ENCODE measurements at places on chromosomes 5 and 9.

DNA sequence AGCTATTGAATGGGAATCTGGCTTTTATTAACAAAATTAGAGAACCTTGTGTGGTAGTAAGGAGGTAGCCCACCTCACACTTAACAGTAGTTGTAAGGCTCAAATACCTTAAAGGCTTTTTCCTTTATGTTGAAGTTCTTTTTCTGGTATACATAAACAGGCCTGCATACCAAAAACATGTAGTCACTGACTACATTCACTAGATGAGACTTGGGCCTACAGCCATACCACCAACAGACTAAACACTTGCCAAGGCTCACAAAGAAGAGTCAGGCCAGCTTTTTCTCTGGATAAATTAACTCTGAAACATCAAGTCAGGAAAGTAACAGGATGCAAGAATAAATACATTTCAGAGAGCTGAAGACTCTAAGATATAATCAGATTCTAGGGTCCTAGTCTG is 78.6 kb upstream of the MPDZ start:
- DNase-seq = no peak

- no peak for DNase-seq
Measured at GRCh38 chr5:170755679-170756456, 27.7 kb upstream of the GABRP start.

GRCh38 chr5:158484150-158484549 is 615.6 kb downstream of the EBF1 start:
- no peak for DNase-seq

DNA sequence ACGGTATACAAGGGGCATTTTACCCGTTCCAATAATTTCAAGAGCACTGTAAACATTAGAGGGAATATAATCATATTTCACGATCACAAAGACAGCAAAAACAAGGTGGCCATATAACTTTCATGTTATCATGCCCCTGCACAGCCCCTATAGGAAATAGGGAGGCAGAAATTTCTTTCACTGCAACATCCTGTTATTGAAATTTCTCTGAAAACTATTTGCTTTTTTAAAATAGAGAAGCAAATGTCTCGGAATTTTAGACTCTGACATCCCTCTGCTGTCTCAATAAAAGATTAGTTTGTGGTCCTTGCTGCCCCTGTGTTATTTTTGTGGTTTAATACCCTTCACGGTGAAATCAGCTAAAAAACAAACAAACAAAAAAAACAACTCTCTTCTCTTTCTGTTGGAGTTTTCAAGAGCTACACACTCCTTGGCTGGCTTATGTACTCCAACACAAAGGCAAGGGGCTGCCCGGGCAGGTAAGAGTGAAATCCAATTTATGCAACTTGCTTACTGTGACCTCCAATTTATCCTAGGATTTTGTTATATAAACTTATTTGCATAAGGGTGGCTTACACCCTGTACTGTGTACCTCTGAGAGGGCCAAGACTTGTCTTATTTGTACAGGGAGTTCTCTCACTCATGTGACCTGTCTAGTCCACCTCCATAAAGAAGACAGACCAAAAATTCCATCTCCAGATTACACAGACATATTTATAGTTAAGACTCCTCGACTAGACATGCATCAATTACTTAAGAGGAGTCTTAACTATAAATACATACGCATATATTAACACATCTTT is 223.6 kb downstream of the MLLT3 start:
- DNase-seq = no peak

- DNase-seq = no peak
Measured at GRCh38 chr9:6218099-6218502, 2.5 kb downstream of the IL33 start.

DNA sequence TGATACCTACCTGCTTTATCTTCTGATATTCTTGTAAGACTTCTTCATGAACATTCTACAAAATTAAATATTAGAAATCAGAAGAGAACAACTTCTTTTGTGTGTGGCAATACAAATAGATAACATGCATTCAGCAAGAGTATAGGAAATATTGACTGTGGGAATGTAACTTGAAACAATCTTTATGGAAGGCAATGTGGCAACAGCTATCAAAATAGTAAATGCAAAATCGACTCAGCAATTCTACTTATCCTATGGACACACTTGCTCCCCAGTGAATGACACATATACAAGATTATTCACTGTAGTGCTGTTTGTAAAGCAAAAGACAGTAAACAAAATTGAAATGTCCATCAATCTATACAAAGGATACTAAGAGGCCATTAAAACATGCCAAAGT is 66.5 kb upstream of the GLRX start:
- no peak for DNase-seq

GRCh38 chr5:68872088-68872839 is 221.6 kb upstream of the SLC30A5 start:
- no peak for DNase-seq

GRCh38 chr5:53087621-53088121 is 21.9 kb downstream of the MOCS2 start:
- DNase-seq = no peak

DNA sequence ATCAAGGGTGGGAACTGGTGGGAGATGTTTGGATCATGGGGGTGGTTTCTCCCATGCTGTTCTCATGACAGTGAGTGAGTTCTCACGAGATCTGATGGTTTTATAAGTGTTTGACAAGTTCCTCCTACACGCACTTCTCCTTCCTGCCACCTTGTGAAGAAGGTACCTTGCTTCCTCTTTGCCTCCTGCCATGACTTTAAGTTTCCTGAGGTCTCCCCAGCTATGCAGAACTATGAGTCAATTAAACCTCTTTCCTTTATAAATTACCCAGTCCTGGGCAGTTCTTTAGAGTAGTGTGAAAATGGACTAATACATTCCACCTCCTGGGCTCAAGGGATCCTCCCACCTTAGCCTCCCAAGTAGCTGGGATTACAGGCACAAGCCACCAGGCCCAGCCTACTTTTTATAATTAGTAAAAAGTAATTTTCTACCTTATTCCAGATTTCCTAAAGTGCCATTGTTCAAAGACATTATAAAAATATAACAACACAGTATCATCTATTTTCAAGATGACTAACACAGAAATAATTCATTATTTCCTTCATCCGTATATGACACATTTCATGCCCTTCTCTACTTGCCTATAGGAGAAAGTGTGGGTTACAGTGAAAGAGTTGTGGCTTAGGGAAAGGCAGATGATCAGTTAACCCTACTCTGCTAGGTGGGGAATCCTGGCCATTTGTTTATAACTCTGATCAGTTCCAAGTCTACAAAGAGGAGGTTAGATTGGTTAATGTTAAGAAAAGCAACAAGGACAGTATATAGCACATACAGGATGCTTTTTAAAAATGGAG is 99.9 kb downstream of the TTC39B start:
- DNase-seq = no peak

GRCh38 chr5:110250355-110250754 is 476.1 kb downstream of the TMEM232 start:
- no peak for DNase-seq

GRCh38 chr5:56814361-56814962 is 887 bp upstream of the MAP3K1 start:
- DNase-seq = peak; percentile 15

Measured in Jurkat, Clone E6-1 (cell line).